Subcutaneous adipose tissue (tissue), 4 donors: ENCODE measurements at places on chromosomes 12 and 14. TPM values are rescaled to one million over a fixed set of nuclear protein-coding genes. Genes with fewer than 3 reads are reported as not detected.

Gene SERPINA10
- not detected for total RNA-seq

Gene PAPOLA
- total RNA-seq = 109 TPM

Gene MANSC4
- total RNA-seq = not detected

Gene MSRB3
- total RNA-seq = 29.1 TPM

Gene DAO
- total RNA-seq = not detected

Gene TUBA1A
- total RNA-seq = 154 TPM

Gene OASL
- 1.5 TPM for total RNA-seq

Gene STON2
- 37.4 TPM for total RNA-seq

Gene ITGA7
- total RNA-seq = 131 TPM

Gene CFAP251
- 4.6 TPM for total RNA-seq

Gene PLA2G1B
- not detected for total RNA-seq

Gene SLC11A2
- 43.3 TPM for total RNA-seq

Gene C12orf54
- total RNA-seq = not detected

Gene SMIM41
- total RNA-seq = not detected

Gene EXOC3L4
- total RNA-seq = not detected

Gene BEST3
- not detected for total RNA-seq

Gene FOXN4
- total RNA-seq = not detected

Gene CFL2
- total RNA-seq = 116 TPM

Gene MYO1H
- 0.17 TPM for total RNA-seq

Gene TAS2R8
- not detected for total RNA-seq

Gene KLHL33
- 0.51 TPM for total RNA-seq

Gene TAS2R42
- not detected for total RNA-seq
